Ammon's horn (tissue), 1 donor: ENCODE measurements at places on chromosomes 7 and 10.
A peak's percentile ranks its signal among the peaks of the same experiment; 100 is the strongest.

DNA sequence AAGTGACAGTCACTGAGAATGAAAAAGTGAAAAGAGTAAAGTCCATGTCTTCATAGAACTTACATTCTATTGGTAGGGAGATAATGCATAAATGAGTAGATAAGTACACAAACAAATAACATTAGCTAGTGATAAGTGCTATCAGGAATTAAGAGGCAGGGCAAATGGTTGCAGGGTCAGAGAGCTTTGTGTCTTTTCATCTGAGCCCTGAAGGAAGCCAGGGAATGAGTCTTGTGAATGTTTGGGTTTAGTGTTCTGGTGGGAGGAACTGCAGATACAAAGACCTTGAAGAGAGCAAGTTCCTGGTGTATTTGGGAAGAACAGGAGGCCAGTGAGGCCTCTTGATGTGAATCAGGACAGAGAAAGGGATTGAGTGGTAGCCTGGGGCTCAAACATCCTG, 183.8 kb downstream of the CTTNBP2 start:
- no peak for DNase-seq

GRCh38 chr10:119222966-119223386, 15.6 kb downstream of the GRK5 start:
- DNase-seq: no peak

DNA sequence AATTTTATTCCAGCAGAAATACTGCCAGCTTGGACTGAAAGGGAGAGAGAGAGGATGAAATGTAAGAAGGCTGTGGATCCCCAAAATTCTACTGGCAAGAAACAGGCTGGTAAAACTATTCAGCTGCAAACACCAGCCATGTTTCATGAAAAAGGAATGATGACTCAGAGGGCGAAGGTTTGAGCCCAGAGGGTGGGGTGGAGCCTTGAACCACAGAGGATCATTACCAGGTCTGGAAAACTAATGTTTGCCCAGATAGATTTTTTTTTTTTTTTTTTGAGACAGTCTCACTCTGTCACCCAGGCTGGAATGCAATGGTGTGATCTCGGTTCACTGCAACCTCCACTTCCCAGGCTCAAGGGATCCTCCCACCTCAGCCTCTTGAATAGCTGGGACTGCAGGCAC, 41.7 kb upstream of the NRF1 start:
- DNase-seq: no peak

GRCh38 chr7:63104666-63105065, 894.0 kb upstream of the ZNF722 start:
- DNase-seq: no peak

DNA sequence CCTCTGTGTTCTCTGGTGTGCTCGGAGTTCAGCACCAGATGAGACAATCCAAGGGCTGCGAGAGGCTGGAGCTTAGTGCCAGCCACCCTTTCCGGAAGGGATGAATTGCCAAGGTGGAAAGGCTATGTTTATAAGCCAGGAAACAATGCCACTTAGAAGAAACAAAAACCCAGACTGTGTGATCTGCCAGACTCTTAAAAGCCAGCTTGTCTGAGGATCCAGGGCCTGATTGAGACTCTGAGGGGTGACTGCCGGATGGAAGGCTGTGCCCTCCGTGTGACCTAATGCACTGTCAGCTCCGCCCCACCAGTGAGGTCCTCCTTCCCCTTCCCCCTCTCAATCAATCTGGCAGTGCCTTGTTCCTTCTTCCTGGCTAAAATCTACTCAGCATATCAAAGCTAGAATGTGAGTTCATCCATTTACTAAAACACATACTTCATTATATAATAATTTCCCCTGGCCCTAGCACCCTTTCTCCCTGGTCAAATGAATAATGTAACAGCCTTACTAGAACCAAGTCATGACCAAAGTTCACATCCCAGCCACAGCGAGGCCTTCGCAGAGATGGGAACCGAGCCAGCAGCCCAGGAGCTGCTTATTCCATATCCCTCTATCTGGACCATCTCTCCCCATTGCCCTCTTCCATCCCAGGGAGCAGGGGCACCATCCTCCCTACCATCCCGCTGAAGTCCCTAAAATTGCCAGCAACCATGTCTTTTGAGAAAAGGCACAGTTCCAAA, 25.5 kb downstream of the FAM107B start:
- DNase-seq: peak; percentile 17

- peak; percentile 71 for DNase-seq
These were observed 54.5 kb downstream of the RAB18 start for GRCh38 chr10:27558612-27559020.

DNA sequence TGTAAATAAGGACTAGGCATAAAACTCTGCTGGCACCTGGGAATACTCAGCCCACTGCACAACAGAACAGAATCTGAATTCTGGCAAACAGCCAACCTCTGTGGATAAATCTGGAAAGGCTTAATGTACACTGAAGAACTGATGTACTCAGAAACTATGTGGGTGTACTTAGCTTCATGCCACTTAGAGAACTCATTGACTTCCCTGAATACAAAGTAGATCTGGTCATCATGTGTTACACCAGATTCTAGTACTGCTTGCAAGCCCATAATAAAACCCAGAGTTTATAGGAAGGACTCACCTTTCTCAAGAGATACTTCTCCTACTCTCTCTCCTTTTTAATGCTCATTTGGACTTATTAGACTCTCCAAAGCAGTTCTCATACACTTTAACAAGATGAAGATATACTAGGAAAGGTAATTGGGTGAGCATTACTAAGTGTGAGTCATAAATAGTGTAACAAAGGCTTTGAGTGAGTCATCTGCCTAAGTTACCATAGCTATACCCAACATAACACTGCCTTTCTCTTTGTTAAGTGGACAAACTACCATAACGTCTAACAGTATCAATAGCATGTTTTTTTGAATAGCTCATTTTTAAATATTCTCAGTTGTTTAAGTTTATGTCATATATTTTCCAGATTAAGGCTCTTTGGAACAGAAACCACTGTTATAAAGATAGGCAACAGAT, 309.1 kb downstream of the MDFIC start:
- DNase-seq: no peak
